ENCODE measurements at places on chromosomes 4 and X.

DNA sequence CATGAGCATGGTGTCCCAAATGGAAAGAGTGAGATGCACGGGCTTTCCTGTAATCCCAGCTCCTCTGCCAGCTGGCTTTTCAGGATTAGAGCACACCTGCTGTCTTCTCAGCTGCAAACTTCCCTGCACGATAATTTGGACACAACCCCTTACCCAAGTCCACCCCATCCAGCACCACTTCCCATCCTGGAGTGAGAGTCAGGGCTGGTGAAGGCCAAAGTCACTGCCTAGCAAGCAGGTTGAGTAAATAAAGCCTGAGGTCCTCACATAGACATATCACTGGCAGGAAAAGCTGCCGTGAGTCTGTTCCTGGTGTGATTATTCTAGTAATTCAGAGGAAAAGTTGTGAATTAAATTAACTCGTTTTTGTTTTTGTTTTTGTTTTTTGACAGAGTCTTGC lies 113.9 kb upstream of the MBNL3 start:
- no peak for DNase-seq

- no peak for DNase-seq
These were observed 17.9 kb upstream of the EXOSC9 start for GRCh38 chr4:121783210-121783609.

DNA sequence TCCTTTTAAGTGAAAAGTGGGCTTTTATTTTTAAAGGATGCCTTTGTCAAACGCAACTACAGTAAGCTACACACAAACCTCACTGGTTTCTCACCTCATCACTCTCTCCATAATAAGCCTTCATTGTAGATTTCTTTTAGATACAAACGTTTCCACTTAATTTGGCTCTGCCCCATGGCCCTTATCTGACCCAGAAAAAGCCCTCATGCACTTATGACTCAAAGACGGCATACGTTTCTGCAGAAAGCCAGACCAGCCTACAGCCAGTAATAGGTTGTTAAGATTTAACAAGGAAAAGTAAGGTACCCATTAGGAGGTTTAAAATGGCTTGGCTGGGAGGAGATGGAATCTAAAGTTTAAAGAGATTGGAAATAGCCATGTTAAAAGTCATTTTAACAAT lies 914.6 kb upstream of the INTU start:
- no peak for DNase-seq

- peak; percentile 26 for DNase-seq
These were observed 126.1 kb downstream of the INPP4B start for GRCh38 chr4:142719854-142720541.

DNA sequence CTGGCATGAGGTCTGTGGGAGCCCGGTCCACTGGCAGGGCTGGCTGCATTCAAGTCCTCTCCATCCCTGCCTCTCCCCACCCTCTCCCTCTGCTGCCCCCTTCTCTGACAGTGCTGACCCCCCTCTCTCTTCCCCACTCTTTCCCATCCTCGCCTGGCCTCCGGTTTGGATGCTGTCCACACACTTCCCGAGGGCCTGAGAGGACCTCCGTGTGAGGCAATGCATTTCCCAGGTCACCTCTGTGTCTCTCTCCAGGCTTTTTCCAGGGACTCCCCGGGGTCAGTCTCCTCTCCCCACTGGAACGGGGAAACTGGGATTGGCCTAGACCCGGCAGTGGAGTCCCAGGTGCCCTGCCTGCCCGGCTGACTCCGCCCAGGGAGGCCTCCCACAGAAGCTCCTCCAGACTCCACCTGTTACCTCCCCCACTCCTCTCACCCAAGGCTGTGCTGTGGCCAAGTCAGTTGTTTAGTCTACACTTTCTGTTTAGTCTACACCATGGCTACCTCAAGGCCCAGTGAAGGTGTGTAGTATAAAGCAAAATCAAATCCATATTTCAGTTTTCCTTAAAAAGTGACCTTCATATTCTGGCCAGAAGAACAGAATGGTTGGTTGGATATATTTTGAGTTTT lies 146.8 kb downstream of the PTTG2 start:
- no peak for DNase-seq

Data from HFFc6 (cell line).